ENCODE measurements at places on chromosomes 5 and 9. TPM values are rescaled to one million over a fixed set of nuclear protein-coding genes. Genes with fewer than 3 reads are reported as not detected.

- H3K36me3 ChIP-seq: no peaks in the 10 kb centered on the region
- no peak overlapping the region for H3K4me3 ChIP-seq
- H3K27ac ChIP-seq: peak overlapping the region; percentile 71
- peaks cover 5% of the 10 kb centered on the region for H3K4me1 ChIP-seq
Measured at GRCh38 chr9:110114859-110115201, 93.1 kb downstream of the C9orf152 start.

GRCh38 chr9:3346549-3346948, 179.3 kb downstream of the RFX3 start:
- H3K4me1 ChIP-seq: no peaks in the 10 kb centered on the region
- no peak overlapping the region for H3K4me3 ChIP-seq

GRCh38 chr5:138051441-138052296, 18.8 kb upstream of the FAM13B start:
- no peaks in the 10 kb centered on the region for H3K36me3 ChIP-seq
- H3K4me1 ChIP-seq: peaks cover 4% of the 10 kb centered on the region
- no peak overlapping the region for H3K27ac ChIP-seq
- H3K27me3 ChIP-seq: no peaks in the 10 kb centered on the region
- DNase-seq: no peak

DNA sequence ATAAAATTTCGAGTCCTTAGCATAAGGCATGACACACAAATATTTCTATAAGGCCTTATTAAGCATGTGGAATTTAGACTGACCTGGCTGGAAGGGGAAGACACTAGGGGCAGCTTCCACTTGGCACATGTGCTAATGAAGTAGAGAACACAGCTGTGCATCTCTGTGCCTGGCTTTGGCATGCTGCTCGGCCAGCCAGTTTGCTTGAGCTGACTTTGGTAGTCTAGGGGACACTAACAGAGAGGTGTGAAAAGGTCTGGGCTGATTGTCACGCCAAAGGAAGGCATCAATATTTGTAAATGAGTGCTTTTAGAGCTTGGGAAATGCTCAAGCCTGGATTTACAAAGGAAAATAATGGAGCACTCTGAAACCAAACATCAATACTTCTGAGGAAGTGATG, 723.7 kb downstream of the PRELID2 start:
- no peaks in the 10 kb centered on the region for H3K36me3 ChIP-seq
- H3K4me3 ChIP-seq: no peak overlapping the region
- no peaks in the 10 kb centered on the region for H3K27me3 ChIP-seq
- no peak for DNase-seq
- no peak overlapping the region for H3K27ac ChIP-seq

Gene PHYHD1
- polyA plus RNA-seq: 23.2 TPM

Gene OGN
- polyA plus RNA-seq: 316 TPM
